ENCODE measurements at places on chromosomes 4 and X.
A peak's percentile ranks its signal among the peaks of the same experiment; 100 is the strongest.

DNA sequence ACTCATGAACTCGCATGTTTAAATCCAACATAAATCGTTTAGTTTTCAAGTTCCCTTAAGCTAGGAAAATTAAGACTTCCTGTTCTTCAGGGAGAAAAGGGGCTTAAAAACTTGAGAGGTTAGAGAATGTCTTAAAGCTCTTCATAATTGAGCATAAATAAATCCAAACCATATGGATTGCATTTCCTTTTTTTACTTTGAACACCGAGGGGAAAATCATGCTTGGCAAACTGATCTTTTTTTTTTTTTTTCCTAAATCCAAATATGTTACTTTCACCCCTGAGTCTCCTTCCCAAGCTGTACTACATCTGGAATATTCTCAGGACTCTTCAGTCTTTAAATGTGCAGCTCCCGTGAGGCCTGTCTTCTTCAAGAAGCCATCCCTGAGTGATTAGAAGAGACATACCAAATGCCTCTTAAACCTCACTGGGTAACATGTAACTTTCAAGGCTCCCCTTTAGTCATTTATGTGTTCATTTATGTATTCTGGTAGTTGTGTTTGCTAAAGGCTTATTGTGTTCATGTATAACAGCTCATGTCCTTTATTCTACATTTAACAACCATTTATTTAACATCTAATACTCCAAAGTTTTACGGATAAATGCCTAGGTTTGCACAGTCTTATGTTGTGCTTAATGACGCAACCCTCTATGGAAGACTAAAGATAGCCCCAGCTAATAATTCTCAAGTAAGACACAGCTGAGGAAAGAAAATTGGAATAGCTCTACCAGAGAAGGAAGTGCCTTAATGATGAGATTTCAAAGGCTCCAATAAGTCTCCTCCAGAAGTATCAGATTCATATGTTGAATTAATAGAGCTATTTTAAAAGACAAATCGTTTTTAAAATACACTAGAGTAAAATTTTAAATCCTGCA lies 107.0 kb downstream of the AGTR2 start:
- DNase-seq, result no peak

GRCh38 chr4:36385951-36386571 lies 104.6 kb downstream of the DTHD1 start:
- DNase-seq, result peak; percentile 49

DNA sequence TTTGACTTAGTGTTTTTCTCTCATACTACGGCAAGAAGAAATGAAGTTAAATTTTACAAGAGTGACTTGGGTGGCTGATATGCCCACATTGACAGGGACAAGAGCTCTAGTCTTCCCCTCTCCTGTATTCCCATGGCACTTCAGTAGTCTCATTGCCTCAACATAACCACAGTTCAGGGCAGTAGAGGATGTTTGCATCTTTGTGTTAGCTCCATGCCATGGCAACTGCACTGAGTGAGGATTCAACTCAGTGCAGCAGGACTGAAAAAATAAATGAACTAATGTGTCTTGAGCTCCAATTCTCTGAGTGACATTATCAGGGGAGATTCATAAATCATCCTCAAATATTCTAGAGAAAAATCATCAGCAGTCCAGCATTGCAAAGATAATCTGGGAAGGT lies 78.8 kb downstream of the TET2 start:
- no peak for DNase-seq

DNA sequence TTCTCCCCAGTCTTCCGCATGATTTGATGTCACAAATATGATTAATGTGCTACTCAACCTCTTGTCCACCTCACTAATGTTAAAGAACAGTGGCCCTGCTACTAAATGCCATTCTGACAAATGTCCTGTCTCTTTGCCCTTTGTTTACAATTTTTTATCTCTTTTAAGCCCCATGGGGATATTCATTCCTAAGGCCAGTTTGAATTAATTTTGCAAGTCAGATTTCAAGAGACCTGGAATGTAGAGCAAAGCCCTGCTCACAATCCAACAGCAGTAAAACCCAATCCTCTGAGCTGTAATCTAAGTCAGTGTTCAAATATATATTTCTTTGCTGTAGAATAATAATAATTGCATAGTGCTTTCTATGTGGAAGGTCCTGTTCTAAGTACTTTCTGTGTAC lies 81.2 kb downstream of the LDB2 start:
- DNase-seq, result no peak

DNA sequence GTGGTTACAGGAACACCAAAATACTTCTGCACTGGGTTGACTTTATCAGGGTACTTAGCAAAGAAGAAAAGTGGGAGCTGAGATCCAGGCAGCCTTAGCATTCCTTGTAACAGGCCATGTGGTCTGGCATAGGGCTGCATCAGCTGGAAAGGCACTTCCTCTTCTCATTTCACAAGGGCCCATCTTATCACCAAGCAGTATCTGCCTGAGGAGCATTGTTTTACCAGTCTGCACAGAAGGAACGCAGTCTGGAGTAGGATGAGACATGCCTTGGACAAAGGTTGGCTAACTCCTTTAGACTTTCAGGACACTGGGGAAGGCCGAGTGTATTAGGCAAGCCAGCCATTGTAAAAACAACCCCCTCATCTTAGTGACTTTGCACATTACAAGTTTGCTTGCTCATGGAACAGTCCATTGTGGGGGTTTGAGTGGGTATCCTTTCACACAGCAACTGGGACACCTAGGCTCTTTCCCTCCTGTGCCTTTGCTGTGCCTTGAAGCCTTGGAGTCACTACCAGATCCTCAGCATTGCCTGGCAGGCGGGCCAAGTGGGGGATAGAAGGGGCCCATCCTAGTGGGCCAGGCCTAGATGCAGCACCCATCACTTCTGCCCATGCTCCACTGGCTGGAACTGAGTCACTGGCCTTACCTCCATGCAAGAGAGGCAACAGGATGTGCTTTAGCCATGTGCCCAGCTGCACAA lies 4.6 kb downstream of the SUV39H1 start:
- no peak for DNase-seq

- DNase-seq, result no peak
These were observed 79.7 kb downstream of the ADRA2C start for GRCh38 chr4:3845744-3846429.

- DNase-seq, result no peak
These were observed 197.6 kb upstream of the PSAPL1 start for GRCh38 chr4:7632341-7632740.

DNA sequence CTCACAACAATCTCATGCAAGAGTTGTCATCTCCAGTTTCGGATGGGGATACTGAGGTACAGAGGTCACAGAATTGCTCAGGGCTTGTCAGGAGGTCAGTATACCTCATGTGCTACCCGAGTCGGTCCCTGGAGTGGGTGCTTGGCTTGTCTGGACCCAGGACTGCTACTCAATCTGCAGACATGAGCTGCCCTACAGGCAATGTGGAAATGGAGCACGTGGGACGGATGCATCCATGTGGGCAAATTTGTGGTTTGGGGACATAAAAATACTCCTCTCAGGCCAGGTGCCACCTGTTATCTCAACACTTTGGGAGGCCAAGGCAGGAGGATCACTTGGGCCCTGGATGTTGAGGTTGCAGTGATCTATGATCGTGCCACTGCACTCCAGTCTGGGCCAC lies 15.8 kb downstream of the USP11 start:
- DNase-seq, result no peak

- DNase-seq, result peak; percentile 81
These were observed 57.1 kb upstream of the PJA1 start for GRCh38 chrX:69222103-69223090.

- DNase-seq, result no peak
These were observed 47.6 kb upstream of the LNX1 start for GRCh38 chr4:53638919-53639318.

DNA sequence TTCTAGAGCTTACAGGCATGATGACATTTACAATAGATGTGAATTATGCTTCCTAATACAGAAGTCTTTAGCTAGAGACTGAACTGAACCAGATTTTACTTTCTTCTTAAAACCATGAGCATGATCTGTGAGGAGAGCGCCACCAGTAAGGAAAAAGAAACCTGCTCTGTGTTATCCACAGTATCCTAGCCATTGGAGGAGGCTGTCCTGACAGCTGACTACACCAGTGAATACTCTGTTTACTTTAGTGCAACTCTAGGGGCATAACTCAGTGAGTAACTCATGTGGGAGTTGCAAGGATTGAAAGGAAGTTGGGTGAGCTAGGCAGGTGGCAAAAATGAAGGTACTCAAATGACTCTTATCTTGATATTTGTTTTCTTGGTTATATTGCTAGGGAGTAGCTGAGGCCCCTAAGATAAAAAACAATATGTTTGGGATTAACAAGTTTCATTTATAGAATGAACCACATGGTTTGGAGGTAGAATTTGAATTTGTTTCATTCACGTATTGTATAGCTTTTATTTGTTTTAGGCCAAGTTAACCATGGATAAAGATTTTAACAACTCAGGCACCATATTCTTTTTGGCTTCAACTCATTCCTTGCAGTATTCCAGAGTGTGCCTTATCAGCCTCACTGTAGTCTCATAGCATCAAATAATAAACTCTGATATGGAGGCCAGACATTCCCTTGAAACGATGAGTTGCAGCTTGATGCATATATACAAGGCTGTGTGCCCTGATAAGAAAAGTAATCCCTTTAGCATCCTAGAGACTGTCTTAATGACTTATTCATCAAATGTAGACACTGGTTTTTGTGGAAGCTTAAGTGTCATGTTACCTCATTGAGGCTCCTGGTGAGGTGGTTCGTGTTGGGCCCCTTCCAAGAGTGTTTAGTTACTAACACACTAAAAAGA lies 2.5 kb downstream of the BMP3 start:
- no peak for DNase-seq

DNA sequence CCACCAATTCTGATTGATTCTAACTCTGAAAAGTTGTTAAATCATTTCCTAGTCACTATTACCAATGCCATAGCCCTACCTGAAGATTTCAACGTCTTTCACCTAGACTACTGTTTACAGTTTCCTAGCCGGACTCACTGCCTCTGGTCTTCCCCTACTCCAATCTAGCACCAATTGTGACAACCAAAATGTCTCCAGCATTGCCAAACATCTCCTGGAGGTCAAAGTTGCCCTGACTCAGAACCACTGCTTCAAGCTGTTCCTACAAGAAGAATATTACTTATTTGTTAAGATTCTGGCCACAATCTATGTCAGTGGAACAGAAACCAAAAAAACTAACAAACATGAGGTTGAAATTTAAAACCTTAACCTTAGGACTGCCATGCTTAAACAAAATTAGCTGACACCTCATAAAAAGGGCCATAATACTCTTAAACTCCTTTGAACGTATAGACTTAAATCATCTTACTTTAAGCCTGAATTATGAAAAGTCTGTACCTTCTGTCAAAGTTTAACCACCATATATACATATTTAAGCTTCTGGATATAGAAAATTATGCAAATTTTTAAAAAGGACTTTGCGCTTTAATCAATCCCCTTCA lies 2.1 kb downstream of the PDS5A start:
- DNase-seq, result no peak

DNA sequence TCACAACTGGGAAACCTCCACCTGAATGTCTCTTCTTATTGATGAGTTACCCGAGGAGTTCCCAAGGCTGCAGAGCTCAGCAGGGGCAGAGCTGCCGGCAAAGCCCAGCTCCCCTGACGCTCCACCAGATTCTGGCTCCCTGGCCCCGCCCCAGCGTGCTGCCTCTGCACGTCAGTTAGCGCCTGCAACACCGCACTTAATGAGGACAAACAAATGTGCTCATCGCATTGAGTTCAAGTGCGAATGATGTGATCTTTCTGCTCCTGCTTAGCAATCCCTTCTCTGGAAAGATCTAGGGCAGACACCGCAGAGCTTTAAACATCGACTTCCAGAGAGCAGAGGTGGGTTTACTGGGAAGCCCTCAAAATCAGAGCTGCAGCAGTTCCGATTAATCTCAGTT lies 55.5 kb upstream of the FBXW7 start:
- peak; percentile 24 for DNase-seq

GRCh38 chr4:153798420-153798819 lies 9.5 kb upstream of the SFRP2 start:
- no peak for DNase-seq

- DNase-seq, result no peak
These were observed 28.3 kb upstream of the TMPRSS11D start for GRCh38 chr4:67912080-67912479.

GRCh38 chr4:14125375-14126129 lies 498.0 kb upstream of the BOD1L1 start:
- DNase-seq, result no peak

DNA sequence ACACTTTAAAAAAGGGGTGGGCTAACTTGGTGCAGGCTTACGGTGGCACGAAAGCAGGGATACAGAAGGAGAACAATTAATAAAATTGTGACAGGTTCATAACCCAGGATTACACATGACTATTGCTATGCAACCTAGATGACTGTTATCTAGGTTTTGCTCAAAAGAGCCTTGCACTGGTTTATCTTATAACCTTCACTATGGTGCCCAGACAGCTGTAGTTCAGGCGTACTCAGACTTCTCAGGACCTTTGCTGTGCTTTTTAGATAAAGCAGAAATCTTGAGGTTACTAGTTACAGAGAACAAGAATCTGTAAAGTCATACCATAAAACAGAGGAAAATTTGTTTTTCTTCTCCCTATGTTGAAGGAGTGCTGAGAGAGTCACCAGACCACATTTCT lies 44.4 kb downstream of the UGT2A3 start:
- DNase-seq, result no peak

GRCh38 chrX:51487960-51488267 lies 8.5 kb downstream of the NUDT11 start:
- no peak for DNase-seq

GRCh38 chrX:135974279-135974856 lies 580 bp upstream of the MMGT1 start:
- peak; percentile 68 for DNase-seq

DNA sequence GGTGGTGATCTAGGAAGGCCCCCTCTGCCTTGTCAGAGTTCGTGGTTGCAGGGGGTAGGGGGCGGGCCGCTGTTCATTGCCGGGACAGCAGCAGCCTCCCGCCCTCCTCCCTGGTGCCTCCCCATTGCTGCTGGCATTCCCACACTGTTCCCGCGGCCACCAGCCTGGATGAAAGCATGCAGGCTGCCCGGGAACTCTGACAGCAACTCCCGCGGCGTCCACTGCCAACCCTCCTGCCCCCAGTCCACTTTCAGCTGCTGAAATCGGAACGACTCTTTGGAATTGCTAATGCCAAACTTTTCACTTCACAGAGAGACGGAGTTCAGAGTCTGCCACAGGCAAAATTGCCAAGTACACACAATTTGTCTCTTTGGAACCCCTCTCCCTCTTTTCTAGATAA lies 121.9 kb downstream of the BEND2 start:
- DNase-seq, result no peak

GRCh38 chr4:155001251-155001650 lies 207.2 kb upstream of the NPY2R start:
- DNase-seq, result no peak

DNA sequence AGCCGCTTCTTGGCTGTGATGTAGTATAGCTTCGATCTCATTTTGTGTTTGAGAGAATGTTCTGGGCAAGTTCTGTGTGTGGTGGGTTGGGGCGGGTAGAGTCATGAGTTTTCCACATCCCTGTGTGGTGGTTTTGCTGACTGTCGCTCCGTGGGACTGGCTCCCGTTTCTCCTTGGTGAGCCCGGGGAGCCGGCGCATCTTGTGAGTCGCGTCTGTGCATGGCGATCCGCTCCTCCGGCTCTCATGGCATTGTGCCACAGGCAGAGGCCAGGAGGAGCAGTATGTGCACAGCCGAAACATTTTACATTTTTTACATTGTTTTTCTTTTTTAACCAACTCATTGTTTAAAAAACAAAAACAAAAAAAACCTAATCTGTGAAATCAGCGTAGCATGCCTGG lies 27.7 kb upstream of the TBC1D14 start:
- DNase-seq, result no peak

All from activated CD4-positive, alpha-beta T cell treated with anti-CD3 and anti-CD28 coated beads, Interleukin-2, Interleukin-6, amounts not matched to agents 100 ng/mL and 50 ng/mL, durations not matched to agents 16 hours and 8 hours (primary cell).